ENCODE measurements at places on chromosomes 4 and X.

DNA sequence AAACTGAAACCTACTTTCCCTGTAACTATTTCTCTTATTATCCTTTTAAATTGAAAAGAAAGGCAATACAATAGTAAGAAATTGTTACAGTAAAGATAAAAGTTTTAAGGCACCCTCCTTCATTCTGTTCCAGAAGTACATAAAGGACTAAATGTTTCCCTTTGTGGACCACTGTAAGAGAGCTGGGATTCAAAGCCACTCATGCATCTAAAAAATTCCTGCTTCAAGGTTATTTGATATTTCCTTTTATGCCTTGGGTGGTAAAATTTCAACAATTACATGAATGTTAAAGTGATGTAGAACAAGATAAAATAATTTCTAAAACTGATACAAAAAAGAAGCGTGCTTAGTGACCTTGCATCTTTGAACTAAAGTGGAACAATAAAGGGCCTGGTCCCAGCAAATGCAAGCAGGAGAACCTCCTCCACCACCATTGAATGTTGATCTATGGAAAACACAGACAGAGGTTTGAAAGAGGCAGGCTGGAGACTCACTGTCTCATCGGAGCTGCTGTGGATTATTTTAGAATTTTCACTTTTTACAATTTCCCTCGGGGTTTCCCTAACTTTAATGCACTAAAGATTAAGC, 42.3 kb upstream of the PRSS12 start:
- DNase-seq, result no peak

GRCh38 chr4:152467101-152467500, 68.8 kb downstream of the FBXW7 start:
- no peak for DNase-seq

DNA sequence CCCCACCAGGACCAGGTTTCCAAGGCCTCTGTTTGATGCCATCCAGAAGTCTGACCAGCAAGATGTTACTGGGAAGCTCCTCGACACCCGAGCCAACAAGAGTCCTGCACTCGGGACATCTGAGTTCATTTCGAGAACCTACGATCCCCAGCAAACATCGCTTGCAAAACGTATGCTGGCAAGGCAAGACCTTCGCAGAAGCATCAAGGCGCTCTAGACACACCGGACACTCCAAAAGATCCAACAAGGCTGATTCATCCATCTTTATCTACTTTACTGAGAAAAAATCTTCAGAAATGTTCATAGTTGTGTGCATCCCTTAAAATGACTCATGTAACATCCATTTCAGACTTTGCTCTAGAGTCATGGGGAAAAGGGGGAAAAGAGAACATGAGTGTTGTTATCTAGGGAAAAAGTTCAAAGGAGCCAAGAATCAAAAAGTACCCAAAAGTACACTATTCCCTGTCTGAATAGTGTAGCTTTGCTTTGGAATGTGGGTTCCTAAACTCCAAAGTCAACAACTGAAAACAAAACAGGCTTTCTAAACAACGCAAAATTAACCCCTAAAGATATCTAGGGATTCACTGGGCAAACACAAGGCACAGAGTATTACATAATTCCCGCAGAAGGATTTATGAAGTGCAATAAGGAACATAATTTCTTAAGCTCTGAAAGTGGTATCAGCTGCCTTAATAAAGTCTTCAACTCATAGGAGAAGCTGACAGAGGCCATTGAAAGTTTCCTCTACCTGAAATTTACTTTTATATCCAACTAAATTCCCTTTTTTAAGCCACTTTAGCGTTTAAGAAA, 1.6 kb downstream of the SH3RF1 start:
- DNase-seq, result no peak

GRCh38 chr4:101600287-101600686, 190.2 kb upstream of the BANK1 start:
- DNase-seq, result no peak

- DNase-seq, result no peak
These were observed 28.5 kb upstream of the WNK3 start for GRCh38 chrX:54386314-54386713.

DNA sequence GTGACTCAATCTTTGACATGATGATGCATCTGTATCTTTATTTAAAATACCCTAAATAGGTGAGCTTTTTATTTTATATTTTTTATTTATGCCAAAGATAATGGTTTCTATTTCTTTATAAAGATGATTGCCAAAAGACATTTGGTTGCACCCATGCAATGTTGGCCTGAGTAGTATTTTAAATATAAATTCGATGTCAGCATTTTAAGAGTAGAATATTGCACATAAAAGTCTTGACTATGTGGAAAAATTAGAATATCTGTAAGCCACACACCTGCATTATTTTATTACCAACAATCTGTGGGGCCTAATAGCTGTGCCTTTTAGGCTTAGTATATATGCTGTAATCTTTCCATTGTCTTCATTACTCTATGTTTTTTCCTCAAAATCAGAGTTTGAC, 91.4 kb downstream of the CPXCR1 start:
- no peak for DNase-seq

DNA sequence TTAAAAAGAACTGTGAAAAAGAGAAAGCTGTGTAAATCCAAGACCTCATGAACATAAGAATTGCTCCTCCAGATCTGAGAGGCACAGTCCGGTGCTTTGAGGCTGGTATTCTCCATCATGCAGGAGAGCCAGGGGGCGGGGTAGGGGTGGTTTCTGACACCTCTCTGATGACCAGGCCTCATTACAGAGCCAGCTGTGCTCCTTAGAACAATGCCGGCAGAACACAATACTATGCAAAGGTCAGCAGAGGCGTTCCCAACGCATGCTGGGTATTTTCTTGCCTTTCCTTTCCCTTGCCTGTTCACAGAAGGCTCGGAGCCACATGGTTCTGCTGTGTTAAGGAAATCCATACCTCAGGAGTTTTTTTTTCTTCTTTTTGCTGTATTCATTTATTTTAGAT, 91.2 kb upstream of the SOD3 start:
- DNase-seq, result no peak

- DNase-seq, result no peak
These were observed 10.8 kb upstream of the RHOH start for GRCh38 chr4:40185830-40186664.

All from NCI-H1105 (cell line).